Ecto neural progenitor cell (in vitro differentiated cells): ENCODE measurements at places on chromosomes 7 and 10.
A peak's percentile ranks its signal among the peaks of the same experiment; 100 is the strongest.

DNA sequence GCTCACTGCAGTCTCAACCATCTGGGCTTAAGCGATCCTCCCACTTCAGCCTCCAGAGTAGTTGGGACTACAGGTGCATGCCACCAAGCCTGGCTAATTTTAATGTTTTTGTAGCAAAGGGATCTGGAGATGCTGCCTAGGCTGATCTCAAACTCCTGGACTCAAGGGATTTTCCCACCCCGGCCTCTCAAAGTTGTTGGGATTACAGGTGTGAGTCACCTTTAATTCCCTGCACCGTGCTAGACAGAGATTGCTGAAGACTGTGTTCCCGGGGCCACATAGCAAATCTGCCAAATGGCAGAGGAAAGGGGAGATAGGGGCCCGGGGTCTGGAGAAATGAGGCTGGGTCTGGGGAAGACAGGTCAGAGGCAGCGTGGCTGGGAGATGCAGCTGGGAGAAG, 20.6 kb upstream of the PSMG3 start:
- DNase-seq, result no peak

DNA sequence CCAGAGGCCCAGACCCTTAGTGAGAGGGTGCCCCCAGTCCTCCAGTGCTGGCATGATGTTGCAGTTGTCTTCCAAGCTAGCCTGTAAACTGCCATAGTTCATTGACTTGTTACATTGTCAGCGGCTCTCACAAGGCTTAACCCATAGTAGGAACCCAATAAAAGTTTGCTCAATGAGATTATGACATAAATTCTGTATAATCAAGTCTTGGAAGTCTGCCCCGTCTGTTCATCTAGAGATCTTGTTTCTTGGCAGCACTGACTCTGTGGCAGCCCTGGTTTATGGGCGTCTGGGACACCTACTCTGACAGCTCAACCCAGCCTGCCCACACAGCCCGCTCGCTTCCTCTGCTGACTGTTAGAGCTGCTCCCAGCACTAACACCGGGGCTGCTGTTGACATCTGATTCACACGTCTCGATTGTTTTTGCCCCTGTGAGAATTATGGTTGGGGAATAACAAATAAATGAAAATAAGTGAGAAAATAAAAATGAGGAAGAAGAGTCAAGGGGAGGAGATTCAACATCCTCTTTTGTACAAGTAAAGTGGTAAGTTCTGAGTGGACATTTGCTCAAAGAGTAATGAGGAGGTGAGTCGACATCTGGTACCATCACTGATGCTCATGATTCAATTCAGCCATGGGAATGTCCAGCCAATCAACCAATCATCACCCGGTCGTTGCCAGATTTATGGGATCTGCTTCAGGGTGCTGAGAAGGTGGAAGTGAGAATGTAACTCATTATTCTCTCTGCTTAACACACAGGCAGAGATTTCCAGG, 160.8 kb downstream of the SPAG6 start:
- DNase-seq, result no peak

- no peak for DNase-seq
These were observed 1288.5 kb downstream of the GATA3 start for GRCh38 chr10:9342885-9343570.

GRCh38 chr10:43210556-43210955, 56.3 kb downstream of the RASGEF1A start:
- DNase-seq, result no peak

GRCh38 chr7:48643431-48644013, 280.8 kb upstream of the CDC14C start:
- DNase-seq, result no peak

DNA sequence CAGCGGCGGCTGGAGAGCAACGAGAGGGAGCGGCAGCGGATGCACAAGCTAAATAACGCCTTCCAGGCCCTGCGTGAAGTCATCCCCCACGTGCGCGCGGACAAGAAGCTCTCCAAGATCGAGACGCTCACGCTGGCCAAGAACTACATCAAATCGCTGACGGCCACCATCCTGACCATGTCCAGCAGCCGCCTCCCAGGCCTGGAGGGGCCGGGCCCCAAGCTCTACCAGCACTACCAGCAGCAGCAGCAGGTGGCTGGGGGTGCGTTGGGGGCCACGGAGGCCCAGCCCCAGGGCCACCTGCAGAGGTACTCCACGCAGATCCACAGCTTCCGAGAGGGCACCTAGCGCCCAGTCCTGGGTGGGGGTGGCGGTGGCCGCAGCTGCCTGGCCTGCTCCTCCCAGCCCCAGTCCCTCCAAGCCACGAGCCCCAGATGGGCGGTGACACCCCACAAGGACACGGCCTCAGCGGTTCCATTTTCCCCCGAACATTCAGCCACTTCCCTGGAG, 1.3 kb downstream of the BHLHA15 start:
- peak; percentile 46 for DNase-seq
